ENCODE measurements at places on chromosomes 3 and 15.

GRCh38 chr3:148309390-148310035 is 388.2 kb upstream of the AGTR1 start:
- DNase-seq, result peak; percentile 34

- DNase-seq, result no peak
These were observed 2.5 kb downstream of the THSD4 start for GRCh38 chr15:71117714-71118305.

GRCh38 chr3:171460725-171461524 is 720 bp upstream of the TNIK start:
- DNase-seq, result peak; percentile 13

- DNase-seq, result no peak
These were observed 17.3 kb upstream of the FURIN start for GRCh38 chr15:90851114-90851513.

DNA sequence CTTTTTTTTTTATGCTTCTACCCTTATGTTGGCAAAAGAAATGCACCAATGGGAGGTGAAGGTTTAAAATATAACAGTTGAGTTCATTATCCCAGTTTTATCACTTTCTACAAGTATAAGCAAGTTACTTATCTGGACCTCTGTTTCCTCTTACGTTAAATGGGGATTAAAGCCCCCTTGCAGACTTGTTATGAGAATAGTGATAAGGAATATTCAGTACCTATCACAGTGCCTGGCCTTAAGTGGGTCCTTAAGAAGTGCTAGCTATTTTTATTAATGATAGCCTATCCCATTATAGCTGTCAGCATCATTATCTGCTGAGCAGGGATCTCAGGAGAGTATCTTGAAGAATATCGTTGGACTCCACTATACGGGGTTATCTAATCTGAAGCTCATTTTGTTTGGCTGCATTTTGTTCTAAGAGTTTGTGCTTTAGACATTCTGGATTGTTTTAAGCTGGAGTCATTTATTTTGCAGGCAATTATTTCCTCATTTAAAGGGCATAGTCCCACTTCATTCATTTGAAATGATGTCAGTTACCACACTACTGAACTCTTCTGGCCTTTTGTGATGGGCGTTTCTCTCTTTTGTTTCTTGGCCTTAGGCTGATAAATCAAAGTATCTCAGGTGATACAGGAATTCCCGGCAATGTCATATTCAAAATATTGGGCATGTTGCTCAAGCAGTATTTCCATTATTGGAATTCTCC is 28.8 kb downstream of the RAB8B start:
- peak; percentile 51 for DNase-seq

GRCh38 chr3:155963570-155963969 is 93.1 kb downstream of the GMPS start:
- DNase-seq, result no peak

DNA sequence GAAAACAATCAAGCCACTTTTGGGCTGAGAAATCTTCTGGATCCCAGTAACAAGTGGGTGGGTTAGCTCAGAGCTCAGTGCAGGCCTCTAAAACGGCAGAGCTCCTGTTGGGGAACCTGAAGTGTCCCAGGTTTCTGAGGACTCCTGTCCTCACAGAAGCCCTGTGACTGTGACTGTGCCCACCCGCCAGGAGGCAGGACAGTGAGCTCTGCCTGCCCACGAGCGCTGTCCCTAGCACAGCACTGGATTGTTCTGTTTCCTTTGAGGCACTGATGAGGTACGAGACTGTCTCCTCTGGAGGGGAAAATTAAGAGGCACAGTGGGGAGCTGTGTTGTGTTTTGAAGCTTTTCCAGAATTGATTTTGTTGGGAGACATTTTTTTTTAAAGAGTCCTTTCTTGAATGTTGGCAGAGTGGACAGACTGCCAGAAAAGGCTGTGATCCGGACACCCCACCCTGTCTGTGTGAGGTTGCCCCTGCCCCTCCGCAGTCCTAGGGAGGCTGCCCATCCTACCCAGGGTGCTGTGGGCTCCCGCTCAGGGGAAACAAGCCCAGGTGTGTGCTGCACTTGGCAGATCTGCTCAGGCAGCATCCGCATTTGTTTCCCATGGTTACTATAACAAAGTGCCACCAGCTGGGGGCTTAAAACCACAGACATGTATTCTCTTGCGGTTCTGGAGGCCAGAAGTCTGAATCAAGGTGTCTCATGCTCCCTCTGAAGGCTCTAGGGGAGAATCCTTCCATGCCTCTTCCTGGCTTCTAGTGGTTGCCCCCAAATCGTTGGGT is 66.6 kb upstream of the LARS2 start:
- no peak for DNase-seq

DNA sequence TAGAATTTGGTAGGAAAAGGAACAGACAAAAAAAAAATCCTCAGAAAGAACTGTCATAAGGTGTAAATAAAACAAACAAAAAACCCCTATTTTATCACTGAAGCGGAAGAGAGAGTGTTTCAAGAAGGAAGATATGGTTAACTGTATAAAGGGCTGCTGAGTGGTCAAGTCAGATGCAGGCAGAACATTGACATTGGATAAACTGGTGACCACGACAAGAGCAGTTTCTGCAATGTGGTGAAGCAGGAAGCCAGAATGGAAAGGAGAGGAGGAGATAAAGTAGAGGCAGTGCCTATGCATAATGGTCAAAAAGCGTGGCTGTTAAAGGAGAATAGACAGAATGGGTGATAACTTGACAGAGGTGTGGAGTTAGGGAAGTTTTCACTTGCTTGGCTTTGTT is 75.3 kb downstream of the CYP19A1 start:
- no peak for DNase-seq

DNA sequence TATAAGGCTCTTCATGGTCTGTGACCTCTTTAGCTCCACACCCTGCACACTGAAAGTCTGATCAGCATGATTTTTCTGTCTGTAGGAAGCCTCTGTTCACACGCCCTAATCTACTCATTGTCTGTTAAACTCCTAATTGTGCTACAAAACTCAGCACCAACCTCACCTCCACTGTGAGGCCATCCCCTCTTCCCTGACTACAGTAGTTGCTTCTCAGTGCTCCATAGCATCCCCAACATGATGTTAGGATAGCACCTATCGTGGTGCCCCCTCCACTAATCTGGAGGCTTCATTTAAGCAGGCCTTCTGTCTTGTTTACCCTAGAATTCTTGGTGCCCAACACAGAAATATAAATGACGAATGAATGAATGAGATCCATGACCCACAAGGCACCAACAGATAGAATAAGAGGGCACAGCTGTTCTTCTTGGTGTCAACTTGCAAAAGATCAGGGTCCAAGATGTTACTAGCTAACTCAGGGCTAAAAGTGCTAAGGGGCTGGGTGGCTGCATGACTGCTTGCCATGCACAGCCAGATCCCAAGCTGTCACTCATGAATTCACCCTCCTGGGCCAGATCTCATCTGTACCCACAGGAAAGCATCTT is 55.2 kb upstream of the HEG1 start:
- no peak for DNase-seq

- no peak for DNase-seq
These were observed 37.3 kb downstream of the DNAH1 start for GRCh38 chr3:52353291-52353855.

DNA sequence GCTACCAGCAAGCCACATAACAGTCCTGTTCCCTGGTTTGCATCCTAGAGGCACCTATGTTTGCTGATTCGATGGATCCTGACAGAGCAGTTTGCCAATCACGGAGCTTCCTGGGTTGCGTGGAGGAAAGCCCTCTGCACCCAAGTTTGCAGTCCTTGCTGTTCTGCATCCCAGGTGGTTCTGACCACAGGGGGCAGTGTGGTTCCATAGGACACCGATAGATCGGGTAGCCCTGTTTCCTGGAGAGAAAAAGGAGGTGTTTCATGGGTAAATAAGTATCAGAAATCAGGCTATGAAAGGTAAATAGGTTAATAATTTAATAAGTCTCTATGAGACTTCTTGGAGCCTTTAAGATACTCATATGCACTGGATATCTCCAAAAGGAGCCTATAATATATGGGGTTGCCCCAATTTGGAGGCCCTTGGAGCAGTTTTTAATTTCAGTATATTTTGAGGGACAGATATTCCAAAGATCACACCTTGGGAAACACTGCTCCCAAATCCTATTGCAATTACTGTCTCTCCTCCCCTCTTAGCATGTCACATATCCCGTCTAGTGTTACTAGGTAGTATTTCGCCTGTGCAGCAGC is 194.6 kb upstream of the TPM1 start:
- DNase-seq, result no peak

GRCh38 chr3:142225885-142226215 is 465 bp upstream of the GK5 start:
- DNase-seq, result no peak

DNA sequence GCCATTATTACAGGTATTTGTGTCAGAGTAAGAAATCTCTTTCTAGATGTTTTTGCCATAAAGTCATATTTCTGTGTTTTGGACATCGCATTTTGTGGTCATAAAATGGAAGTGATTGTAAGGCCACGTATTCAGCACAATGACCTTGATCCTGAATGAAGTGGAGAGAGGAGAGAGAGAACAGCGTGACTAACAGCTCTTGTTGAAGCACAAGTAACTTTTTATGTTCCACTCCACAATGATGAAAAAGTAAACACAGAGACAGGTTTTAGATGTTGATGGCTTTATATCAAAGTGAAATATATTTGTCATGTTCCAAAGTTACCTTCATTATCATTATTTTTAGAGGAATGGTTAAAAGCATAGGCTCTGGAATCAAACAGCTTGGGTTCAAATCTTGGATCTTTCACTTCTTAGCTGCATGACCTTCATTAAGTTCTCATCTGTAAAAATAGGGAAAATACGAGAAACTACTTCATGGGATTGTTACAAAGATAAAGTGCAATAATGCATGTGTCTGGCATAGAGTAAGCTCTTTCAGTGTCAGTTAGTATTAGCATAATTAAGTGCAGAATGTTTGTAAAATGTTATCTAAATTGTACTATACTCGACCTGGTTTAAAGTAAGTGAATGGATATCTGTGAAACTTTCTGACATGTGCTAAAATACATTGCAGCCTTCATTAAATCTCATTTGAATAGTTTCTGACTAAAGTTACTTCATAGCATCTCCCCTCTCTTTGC is 341.5 kb upstream of the DNAJC19 start:
- no peak for DNase-seq

DNA sequence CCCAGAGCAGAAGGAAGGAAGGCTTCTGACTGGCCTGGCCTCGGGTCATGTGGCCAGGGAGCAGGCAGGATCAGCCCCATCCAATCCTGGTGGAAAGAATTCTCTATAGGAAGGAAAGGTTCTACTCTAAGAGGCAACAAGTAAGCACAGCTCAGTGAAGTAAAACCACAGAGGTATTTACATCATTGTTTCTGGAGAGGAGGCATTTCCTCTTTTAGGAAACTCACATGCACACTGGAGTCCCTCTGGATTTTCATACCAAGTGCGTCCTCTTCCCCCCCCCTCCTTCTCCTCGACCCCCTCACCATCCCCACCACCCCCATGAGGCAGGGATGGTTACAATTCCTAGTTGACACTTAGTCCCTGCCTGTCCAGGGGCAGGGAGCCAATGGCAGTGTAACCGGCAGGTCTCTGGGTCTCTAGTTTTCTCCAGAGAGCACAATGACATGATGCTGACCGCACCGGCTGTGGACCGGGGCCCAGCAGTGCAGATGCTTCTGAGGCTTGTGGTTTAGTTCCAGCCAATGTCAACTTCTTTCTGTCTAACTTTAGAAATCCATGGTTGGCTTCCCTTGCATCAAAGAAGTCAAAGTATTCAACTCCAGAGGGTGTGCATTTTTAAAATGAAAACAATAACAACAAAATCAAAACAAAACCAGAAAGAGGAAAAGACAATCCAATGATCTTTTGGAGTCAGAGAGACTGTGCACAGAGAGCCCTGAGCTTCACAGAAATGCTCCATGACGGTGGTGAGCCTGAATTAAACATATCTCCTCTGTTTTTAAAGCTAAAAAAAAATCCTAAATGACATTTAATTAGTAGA is 230.3 kb upstream of the TLE3 start:
- DNase-seq, result peak; percentile 78

- no peak for DNase-seq
These were observed 211.9 kb upstream of the GOLGA6L4 start for GRCh38 chr15:84023636-84024035.

Measured in fibroblast of gingiva (primary cell).